Stimulated activated CD4-positive, alpha-beta T cell treated with anti-CD3 and anti-CD28 coated beads, Interleukin-12 subunit alpha, Interleukin-12 subunit beta, amount 100 ng/mL, for 48 hours (primary cell): ENCODE measurements at places on chromosomes 2 and 18.

GRCh38 chr18:56284319-56284718 is 354.1 kb downstream of the TXNL1 start:
- no peak for DNase-seq

- DNase-seq, result no peak
Measured at GRCh38 chr2:8799004-8799403, 38.4 kb downstream of the KIDINS220 start.

DNA sequence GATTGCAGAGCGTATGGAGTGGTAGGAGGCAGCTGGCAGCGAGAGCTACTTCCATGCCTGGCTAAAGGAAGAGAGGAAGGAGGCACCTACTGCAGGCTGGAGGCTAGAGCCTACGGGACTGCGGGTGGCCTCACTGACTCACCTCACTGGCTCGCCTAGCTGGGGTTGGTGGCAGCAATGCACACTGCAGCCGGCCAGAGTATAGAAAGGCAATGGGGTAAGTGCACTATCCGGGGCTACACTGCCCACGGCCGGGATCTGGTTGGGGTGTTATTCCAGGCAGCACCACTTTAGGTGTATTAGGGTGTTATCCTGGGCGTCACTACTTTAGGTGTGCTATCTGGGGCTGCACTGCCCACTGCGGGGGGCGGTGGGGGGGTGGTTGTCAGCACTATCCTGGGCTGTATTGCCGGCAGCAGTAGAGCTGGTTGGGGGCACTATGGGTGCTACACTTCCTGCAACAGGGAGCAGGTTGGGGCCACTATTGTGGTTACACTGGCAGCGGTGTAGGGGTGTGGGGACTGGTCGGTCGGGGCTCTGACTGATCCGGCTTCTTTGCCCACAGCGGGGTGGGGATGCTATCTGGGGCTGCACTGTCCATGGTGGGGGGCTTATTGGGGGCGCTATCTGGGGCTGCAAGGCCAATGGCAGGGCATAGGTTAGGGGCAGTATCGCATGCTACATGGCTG is 33.3 kb upstream of the ANKRD62 start:
- no peak for DNase-seq

DNA sequence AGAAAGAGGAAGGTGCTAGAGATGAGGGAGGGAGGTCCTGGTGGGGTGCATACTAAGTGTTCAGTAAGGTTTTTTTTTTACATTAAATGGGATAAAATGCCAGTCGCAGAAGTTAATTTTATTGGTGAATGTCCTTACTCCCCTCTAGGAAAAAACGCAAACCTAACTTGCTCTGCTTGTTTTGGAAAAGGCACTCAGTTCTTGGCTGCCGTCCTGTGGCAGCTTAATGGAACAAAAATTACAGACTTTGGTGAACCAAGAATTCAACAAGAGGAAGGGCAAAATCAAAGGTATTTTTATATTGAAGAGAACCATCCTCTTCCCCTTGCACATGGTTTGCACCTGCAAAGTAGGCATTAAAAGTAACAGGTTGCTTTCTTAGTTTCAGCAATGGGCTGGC is 12.7 kb upstream of the IL18R1 start:
- no peak for DNase-seq

GRCh38 chr2:1748741-1749488 is 4.6 kb upstream of the PXDN start:
- no peak for DNase-seq

GRCh38 chr2:1688161-1688560 is 56.2 kb downstream of the PXDN start:
- no peak for DNase-seq

GRCh38 chr2:129876541-129876940 is 102.9 kb upstream of the RAB6C start:
- DNase-seq, result no peak

DNA sequence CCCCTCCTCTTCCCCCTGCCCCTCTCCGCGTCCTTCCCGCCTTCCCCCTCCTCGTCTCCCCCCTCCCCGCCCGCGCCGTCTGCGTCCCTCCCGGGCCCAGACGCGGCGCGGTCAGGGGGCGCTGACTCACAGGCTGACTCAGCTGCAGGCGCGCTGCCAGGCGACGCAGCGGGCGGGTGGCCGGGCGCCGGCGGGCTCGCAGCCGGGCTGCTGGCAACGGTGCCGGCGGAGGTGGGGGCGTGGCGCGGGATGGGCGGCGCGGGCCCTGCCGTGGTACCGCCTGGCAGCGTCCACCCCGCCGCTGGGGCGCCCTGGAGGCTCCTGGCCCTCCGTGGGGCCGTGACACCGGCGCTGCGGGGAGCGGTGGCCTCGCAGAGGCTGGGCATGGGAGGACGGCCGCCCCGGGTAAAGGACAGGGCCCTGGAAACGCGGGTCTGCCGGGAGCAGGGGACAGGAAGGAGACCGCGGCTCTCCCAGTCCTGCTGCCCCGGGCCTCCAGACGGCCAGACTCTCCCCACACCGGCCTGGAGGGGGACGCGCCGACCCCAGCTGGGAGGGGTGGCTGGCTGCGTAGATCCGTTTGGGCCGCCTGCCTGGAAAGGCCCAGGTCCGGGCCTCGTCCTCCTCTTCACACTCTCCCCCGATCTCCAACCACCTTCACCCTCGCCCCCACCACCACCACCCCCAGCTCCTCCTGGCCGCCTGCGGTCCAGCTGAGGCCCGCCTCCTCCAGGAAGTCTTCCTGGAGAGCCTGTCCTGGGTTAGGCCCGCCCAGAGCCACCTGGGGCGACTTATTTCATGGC is 10.0 kb upstream of the PROC start:
- peak; percentile 78 for DNase-seq

GRCh38 chr2:73077424-73077795 is 5.9 kb upstream of the SFXN5 start:
- no peak for DNase-seq

DNA sequence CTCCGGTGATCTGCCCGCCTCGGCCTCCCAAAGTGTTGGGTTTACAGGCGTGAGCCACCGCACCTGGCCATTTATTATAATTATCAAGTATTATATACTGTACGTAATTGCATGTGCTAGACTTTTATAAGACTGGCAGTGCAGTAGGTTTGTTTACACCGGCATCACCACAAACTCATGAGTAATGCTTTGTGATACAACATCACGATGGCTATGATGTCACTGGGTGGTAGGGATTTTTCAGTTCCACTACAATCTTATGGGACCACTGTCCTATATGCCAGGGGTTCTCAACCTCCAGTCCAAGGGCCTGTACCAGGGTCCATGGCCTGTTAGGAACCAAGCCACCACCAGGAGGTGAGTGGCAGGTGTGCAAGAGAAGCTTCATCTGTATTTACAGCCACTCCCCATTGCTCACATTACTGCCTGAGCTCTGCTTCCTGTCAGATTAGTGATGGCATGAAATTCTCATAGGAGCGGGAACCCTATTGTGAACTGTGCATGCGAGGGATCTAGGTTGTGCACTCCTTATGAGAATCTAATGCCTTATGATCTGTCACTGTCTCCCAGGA is 9.4 kb downstream of the SCYGR4 start:
- DNase-seq, result no peak

DNA sequence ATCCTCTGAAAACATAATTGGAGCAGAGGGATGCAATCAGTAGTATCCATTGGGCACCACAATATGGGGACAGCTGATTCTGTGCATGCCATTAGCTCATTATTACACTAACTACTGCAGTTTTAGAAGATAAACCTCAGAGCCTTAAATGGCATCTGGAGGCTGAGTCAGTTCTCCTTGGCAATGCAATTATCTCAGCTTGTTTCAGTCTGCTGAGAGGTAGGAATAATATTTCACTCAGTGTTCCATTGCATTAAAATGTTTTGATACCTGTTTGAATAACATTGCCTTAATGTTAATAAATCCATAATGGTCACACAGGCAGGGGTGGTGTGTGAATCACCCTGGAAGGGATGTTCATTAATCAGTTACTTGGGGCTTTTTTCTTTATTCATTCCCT is 309.6 kb downstream of the LRRTM1 start:
- DNase-seq, result no peak

DNA sequence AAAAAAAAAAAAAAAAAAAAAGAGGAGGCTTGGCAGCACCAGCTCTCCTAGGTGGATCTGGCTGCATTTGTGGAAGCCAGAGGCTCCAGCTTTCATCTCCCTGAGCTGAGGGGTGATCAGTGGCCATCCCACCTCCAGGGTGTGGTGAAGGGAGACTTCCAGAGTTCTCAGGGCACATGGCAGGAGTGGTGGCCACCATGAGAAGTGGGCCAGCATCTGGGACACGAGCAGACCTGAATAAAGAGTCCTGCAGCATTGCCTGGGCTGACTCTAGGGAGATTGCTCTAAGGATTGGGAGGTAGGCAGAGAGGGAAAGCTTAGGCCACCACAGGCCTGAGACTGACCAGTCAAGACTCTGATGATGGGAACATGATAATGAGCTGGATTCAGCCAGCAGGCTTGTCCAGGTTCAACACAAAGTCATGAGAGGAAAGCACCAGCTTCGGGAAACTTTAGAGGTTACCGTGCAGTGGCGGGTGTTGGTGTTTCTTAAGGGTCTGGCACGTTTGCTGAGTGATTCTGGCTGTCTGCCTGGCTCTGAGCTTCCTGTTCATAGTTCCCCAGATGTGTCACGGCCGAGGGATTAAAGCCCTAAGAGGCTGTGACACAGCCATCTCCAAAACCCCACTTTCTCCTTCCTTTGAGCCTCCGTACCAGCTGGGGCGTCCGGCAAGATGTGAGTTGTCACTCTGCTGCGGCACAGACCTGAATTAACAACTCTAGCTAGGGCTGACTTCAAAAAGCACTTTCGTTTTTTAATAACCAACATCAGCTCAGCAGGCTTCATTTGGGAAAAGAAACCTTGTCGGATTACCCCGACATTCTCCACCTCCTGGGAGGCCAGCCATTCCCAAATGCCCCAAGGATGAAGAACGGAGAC is 38.3 kb upstream of the IL1R1 start:
- peak; percentile 71 for DNase-seq
